CD4-positive, alpha-beta memory T cell (primary cell): ENCODE measurements at places on chromosomes 12 and 14.

GRCh38 chr12:47078086-47078395, 1.4 kb upstream of the PCED1B start:
- no peak for DNase-seq

DNA sequence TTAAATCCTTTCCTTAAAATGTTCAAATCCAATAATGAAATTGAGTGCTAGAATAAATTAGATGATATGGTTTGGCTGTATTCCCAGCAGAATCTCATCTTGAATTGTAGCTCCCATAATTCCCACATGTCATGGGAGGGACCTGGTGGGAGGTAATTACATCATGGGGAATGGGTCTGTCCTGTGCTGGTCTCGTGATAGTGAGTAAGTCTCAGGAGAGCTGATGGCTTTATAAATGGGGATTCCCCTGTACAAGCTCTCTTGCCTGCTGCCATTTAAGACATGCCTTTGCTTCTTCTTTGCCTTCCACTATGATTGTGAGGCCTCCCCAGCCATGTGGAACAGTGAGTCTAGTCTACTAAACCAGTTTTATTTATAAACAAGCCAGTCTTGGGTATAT, 508.5 kb downstream of the ETNK1 start:
- DNase-seq = no peak

- no peak for DNase-seq
Observed at GRCh38 chr14:92225731-92226130, 97.2 kb upstream of the SLC24A4 start.

DNA sequence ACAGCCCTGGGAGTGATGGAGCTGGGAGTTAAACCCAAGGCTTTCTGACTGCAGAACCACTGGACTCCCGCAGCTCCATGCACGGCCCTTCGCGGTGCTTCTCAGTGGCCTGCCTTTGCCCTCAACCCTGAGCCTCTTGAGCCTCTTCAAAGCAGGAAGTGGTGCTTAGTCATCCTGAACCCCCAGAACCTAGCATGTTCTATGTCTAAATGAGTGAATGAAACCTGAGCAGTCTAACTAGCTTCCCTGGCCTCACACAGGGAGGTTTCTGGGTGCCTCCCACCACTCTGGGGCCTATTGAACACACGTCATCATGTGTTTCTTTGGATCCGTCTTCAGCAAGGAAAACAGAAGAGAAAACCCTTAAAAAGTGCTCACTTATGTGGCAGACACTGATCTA, 117.9 kb upstream of the SFSWAP start:
- DNase-seq = no peak
